ENCODE measurements at places on chromosomes 6 and 20. TPM values are rescaled to one million over a fixed set of nuclear protein-coding genes. Genes with fewer than 3 reads are reported as not detected.

GRCh38 chr20:51616060-51616459, 73.5 kb upstream of the NFATC2 start:
- no peak overlapping the region for H3K27ac ChIP-seq
- peaks cover 11% of the 10 kb centered on the region for H3K27me3 ChIP-seq

- H3K36me3 ChIP-seq: no peaks in the 10 kb centered on the region
- H3K27me3 ChIP-seq: no peaks in the 10 kb centered on the region
These were observed 11.4 kb downstream of the SENP6 start for GRCh38 chr6:75613056-75613501.

RIPOR3 gene
- 0.42 TPM for total RNA-seq

EYA2 gene
- not detected for total RNA-seq

DNA sequence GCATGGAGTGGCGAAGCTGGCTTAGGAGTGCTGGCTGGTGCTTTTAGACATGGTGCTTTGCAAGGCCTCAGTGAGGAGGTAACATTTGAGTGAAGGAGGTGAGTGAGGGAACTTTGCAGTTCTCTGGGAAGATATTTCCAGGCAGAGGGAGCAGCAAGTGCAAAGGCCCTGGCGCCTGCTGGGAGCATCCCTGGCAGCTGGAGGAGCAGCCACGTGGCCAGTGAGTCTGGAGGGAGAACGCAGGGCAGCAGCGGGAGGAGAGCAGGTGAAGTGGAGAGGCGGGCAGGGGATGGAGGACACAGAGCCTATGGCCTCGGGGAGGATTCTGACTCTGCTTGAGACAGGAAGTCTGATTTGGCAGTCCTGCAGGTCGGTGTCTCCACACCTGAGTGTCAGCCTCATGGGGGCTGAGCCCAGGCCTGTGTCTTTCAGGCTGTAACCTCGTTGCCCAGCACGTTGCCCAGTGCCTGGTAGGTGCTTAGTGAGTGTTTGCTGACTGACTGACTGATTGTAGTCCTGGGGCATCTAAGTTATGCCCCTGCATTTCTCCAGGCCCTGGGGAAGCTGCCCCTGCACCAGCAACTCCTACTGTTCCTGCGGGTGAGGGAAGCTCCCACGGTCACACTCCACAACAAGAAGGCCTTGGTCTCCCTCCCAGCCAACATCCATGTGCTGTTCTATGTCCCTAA, 11.0 kb upstream of the BPIFB4 start:
- no peaks in the 10 kb centered on the region for H3K36me3 ChIP-seq
- H3K27ac ChIP-seq: no peak overlapping the region
- H3K27me3 ChIP-seq: no peaks in the 10 kb centered on the region
- no peak for DNase-seq
- H3K4me3 ChIP-seq: no peak overlapping the region
- no peaks in the 10 kb centered on the region for H3K4me1 ChIP-seq

DNA sequence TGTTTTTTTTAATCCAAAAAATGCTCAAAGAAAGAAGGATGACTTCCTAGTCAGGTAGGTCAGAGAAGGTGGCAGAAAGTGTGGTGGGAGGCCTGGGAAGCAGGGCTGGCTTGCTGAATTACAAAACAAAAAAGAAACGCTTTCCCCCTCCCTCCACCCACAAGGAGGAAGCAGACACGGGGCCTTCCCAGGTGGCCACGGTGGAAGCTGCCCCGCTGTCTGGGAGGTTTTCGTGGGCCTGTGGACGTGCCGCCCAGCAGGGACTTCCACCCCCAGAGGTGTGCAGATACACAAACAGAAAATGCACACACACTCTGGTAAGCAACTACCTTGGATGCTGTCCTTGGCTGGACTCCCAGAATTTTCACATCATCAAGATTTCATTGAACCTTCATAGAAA, 198.2 kb upstream of the CDH4 start:
- no peaks in the 10 kb centered on the region for H3K4me1 ChIP-seq
- H3K27ac ChIP-seq: no peak overlapping the region
- peaks cover 6% of the 10 kb centered on the region for H3K27me3 ChIP-seq
- no peaks in the 10 kb centered on the region for H3K36me3 ChIP-seq
- no peak overlapping the region for H3K4me3 ChIP-seq

DNA sequence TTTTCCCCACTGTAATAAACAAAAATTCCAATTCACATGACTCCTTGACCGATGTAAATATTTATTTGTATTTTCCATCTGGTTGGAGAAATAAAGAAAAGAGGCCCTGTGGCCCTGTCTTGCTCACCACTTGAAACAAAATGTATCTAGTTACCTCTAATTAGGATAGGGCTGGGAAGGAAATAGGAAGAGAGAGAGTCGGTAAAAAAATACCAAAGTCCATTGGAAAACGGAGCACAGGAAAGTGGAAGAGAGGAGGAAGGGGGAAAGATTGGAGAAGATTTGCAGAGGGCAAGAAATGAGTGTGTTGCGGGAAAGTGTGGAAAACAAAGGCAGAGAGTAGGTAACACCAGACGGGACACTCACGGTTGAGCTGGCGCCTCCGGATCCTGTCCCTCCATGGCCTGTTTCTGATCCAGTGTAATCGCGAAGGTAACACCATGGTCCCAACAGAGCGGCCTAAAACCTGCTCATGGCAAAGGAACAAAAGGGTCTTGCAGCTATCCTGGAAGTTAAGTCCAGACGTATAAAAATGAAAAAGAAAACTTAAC, 105.8 kb upstream of the RIPOR2 start:
- peaks cover 30% of the 10 kb centered on the region for H3K4me1 ChIP-seq
- H3K4me3 ChIP-seq: peak overlapping the region; percentile 80
- no peaks in the 10 kb centered on the region for H3K27me3 ChIP-seq
- no peaks in the 10 kb centered on the region for H3K36me3 ChIP-seq
- H3K27ac ChIP-seq: peak overlapping the region; percentile 93

SOX18 gene
- 0.35 TPM for total RNA-seq

FAM162B gene
- total RNA-seq: not detected

PRDM13 gene
- not detected for total RNA-seq

LAMA2 gene
- 0.32 TPM for total RNA-seq

GRCh38 chr6:43021270-43022047, at the start of gene RRP36:
Gene RRP36 (plus strand): TSS chr6:43021623. CDS start chr6:43021655, 32 bp downstream.
- H3K4me1 ChIP-seq: peaks cover 3% of the 10 kb centered on the region
- no peaks in the 10 kb centered on the region for H3K27me3 ChIP-seq
- H3K27ac ChIP-seq: peak within 1 kb of the TSS; percentile 54
- peaks cover 17% of the 10 kb centered on the region for H3K36me3 ChIP-seq
- H3K4me3 ChIP-seq: peak within 1 kb of the TSS; percentile 95

TBXT gene
- total RNA-seq: not detected

DNA sequence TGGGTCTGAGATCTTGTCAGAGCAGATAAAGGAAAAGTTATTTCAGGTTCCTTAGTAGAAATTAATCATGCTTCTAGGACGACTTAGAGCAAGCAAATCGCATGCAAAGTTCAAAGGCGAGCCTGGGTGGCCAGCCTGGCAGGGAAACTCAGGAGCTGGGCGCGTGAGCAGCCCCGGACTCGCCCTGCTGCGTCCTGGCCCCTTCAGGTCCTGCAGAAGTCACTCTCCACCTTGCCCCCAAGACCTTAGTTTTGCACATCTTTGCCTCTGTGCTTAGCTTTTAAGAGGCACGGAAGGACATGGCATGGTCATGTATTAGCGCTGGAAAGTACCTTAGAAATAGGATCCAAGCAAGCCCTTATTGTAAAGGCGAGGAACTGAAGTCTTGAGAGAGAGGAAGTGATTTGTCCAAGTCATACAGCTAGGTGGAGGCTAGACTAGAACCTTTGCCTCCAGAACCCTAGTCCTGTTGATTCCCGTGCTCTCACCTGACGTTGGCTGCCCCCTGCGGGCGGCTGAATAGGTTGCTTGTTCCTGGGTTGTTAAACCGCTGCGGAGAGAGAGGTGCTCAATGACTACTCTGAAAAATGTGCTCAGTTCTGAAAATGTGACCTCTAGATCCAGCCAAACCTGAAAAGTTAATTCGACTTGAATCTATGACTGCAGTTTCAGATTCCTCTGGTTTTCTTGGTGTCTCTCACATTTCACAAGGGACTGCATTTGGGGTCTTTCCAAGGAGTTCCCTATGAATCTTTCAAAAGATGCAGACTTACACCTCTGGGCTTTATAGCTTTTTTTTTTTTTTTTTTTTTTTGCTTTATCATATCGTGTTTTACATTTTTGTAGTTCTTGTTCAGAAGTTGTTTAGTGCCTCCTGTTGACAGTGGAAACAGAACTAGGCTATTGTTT, 2.7 kb downstream of the MYB start:
- no peaks in the 10 kb centered on the region for H3K27me3 ChIP-seq
- DNase-seq: peak; percentile 63
- peaks cover 12% of the 10 kb centered on the region for H3K4me1 ChIP-seq
- peak overlapping the region; percentile 98 for H3K4me3 ChIP-seq
- H3K27ac ChIP-seq: peak overlapping the region; percentile 5
- no peaks in the 10 kb centered on the region for H3K36me3 ChIP-seq

- no peak overlapping the region for H3K4me3 ChIP-seq
- H3K36me3 ChIP-seq: peaks cover 46% of the 10 kb centered on the region
- H3K27ac ChIP-seq: peak overlapping the region; percentile 33
- DNase-seq: no peak
- H3K4me1 ChIP-seq: no peaks in the 10 kb centered on the region
- H3K27me3 ChIP-seq: no peaks in the 10 kb centered on the region
These were observed 16.6 kb downstream of the ZC3H12D start for GRCh38 chr6:149468179-149468578.

DNA sequence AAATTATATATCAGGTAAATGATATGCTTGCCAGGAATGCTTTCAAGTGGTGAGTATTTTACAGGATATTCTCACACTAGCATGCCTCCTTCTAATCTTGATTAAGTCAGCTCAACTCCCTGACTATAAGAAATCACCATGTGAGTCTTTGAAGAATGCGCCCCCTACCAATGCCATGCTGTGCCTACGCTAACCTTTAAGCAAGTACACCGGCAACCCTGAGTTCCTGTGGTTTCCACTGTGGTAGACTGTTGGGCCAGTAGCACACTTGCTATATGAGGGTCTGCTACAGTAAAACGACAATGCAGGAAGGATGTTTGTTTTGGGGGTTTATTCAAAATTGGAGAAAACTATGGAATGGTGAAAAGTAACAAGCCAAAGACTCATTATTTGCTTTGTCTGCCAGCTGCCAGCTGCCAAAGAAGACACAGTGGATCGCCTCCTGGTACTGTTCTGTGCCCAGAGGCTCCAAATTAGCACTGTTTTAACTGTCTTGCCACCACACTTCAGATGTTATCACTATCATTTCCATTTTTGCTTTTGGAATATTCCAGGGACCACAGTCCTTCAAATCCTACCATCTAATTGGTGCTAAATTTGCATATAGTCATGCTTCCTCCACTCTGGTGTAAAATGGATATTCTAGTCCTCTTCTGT, 333.5 kb downstream of the RNGTT start:
- no peaks in the 10 kb centered on the region for H3K4me1 ChIP-seq
- H3K36me3 ChIP-seq: no peaks in the 10 kb centered on the region
- H3K27me3 ChIP-seq: no peaks in the 10 kb centered on the region
- no peak overlapping the region for H3K27ac ChIP-seq

- H3K27ac ChIP-seq: no peak overlapping the region
- no peak overlapping the region for H3K4me3 ChIP-seq
- no peaks in the 10 kb centered on the region for H3K36me3 ChIP-seq
- no peak for DNase-seq
- H3K4me1 ChIP-seq: no peaks in the 10 kb centered on the region
These were observed 176.6 kb upstream of the PTPRK start for GRCh38 chr6:128696691-128697689.

DNA sequence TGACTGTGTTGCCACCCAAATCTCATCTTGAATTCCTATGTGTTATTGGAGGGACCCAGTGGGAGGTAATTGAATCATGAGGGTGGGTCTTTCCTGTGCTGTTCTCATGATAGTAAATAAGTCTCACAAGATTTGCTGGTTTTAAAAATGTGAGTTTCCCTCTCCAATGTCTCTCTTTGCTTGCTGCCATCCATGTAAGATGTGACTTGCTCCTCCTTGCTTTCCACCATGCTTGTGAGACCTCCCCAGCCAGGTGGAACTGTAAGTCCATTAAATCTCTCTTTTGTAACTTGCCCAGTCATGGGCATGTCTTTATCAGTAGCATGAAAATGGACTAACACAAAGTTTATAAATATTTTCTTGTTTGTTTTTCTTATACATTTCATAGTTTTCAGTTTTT, 990.5 kb upstream of the CITED2 start:
- no peaks in the 10 kb centered on the region for H3K36me3 ChIP-seq
- H3K27ac ChIP-seq: no peak overlapping the region
- H3K4me1 ChIP-seq: no peaks in the 10 kb centered on the region
- H3K27me3 ChIP-seq: no peaks in the 10 kb centered on the region

MARCKS gene
- 0.33 TPM for total RNA-seq

- no peak overlapping the region for H3K27ac ChIP-seq
- no peaks in the 10 kb centered on the region for H3K36me3 ChIP-seq
- DNase-seq: no peak
- no peak overlapping the region for H3K4me3 ChIP-seq
- H3K27me3 ChIP-seq: no peaks in the 10 kb centered on the region
These were observed 448.0 kb downstream of the EYS start for GRCh38 chr6:65259059-65259458.

Data from T-cell (primary cell).